ENCODE measurements at places on chromosomes 5 and 9.

- DNase-seq, result no peak
Observed at GRCh38 chr5:118301696-118302095, 686.7 kb downstream of the DTWD2 start.

DNA sequence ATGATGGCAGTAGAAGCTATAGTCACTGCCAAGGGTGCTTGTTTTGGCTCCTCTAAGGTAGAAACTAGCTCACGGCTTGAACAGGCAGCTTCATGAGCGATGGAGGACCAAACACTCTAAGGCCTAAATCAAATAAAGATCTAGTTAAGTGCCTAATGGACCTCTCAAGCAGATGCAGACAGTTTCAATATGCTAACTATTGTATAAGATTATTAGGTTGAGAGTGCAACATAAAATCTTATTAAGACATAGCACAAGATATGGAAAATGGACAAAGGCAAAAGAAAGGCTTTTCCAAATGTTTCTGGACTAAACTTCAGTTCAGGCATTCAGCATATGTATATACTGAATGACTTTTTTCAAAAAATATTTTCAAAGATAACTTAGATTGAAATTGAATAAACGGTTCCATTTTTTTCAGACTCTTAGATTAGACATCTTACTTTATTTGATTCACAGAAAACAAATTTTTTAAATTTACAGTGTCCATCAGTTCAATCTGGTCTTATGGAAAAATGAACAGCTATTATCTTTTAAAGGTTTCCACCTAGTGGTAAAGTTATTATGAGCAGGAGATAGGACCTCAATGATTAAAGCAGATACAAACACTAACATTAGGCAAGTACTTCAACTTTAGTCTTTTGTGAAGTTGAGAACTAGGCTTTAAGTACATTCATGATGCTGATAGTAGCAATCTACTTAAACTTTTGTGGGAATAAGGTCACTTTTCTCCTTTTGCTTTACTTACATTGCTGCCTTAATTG lies 1167.7 kb downstream of the MAT2B start:
- peak; percentile 17 for DNase-seq

- no peak for DNase-seq
Observed at GRCh38 chr5:94810281-94810680, 191.8 kb downstream of the SLF1 start.

DNA sequence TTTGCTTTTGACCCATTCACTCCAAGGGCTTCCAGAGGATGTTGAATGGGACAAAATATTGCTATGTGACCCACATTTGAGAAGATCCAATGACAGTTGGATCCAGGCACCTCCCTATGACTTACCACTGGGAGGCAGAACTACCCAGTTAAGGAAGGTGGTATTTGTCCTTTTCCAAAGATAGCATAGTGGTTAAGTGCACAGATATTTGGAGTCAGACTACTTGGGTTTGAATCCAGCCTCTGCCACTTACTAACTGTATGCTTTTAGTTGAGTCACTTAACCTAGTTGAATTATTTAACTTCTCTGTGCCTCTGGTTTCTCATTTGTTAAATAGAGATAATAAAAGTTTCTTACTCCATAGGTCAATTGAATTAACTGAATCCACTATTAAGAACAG lies 74.5 kb upstream of the PALM2AKAP2 start:
- DNase-seq, result peak; percentile 30

- DNase-seq, result no peak
Observed at GRCh38 chr9:14207352-14207995, 106.5 kb downstream of the NFIB start.

DNA sequence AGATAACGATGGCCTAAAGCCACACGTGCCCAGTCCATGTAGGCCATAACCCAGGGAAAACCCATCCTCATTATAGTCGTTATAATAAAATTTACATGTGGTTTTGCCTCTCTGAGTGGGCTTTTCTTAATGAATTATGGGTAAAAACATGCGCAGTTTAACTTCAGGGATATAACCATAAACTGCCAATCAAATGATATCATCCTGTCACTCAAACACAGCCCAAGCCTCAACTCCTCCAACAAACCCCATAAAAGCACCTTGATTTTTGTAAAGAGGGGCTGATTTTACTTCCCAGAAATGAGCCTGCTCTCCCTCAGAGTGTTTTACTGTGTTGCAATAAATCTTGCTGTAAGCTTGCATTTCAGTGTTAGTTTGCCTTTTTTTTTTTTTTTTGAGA lies 15.8 kb upstream of the SETX start:
- no peak for DNase-seq

DNA sequence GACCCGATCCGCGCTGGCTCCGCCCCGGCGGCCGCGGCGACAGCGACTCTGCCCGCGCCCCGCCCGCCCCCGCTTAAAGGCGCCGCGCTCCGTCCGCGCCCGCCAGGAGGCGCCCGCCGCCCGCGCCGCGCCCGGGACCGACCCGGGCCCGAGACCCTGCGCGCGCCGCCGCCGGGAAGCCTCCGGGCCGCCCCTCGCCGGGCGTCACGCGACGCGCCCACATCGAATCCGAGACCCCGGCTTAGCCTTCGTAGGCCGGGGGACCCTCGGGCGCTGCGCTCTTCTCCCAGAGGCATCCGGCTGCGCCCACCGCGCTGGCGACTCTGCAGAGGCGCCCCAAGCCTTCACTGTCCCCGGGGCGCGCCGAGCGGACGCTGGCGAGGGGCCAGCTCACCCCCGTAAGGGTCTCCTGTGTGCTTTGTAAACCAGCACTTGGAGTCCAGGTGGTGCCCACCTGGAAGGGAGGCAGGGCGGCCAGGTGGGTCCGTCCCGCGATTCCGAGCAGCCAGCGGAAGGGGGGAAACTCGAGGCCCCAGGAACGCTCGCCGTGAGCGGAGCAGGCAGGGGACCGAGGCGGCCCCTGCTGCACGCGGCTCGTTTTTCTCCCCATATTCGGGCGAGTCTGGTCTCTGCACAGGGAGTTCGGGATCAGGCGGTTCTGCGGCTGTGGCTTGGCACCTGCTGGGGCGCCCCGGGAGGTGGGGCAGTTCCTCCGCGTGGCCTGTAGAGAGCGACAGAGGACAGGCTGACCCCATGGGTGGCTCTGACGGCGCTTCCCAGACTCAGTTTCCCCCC lies 423 bp upstream of the ABCA2 start:
- no peak for DNase-seq

DNA sequence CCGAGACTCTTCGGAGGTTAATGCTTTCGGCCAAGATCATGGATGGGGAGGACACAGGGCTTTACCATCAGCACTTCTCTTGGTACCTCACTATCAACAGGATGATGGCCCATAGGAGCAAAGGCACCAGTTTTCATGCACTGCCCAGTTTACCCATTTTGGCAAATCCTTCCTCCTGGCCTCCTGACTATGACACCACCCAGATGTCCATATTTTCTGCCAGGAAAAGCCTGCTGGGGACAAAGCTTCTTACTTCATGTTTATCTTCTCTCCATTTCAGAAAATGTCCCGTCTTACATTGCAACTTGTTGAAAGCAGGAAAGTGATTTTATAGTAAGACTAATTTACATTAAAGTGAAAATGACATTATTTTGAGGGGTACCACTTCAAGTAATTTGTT lies 61.4 kb upstream of the GAS1 start:
- no peak for DNase-seq

DNA sequence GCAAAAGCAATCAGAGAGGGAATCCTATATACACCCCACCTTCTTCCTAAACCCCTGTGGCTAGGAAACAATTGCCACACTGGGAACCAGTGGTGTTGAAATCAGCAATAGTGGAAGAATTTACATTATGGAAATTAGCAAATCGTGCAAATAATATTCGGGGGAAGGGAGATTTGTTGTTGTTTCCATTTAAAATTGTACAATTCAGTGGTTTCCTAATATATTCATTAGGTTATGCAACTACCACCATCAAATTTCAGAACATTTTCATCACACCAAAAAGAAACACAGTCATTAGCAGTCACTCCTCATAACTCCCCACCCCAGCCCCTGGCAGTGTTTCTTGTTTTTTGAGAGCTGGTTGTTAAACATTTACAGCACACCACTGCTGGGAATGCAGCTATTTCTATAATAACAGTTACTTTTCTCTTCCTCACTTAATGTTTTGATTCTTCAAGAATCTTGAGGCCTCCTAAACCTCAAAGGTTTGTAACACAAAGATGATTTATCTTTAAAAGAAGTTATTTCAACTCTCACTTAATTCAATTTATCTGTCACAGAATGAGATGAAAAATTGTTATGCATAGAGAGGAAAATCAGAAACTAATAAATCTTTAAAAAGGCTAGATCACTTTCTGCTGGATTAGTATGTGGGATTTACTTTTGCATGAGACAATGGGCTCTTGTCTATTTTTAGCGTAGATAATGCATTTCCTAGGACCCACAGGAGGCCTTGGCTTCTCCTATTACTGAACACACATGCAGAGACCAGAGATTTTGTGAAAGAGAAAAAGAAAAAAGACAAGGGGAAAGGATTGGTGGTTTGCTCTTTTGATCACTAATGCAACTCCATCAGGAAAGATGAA lies 91.8 kb upstream of the DAPK1 start:
- peak; percentile 56 for DNase-seq

- DNase-seq, result no peak
Observed at GRCh38 chr5:126443374-126443851, 20.2 kb downstream of the GRAMD2B start.

- peak; percentile 19 for DNase-seq
Observed at GRCh38 chr9:94018628-94019027, 63.5 kb upstream of the BARX1 start.

- DNase-seq, result peak; percentile 36
Observed at GRCh38 chr5:102223542-102224477, 72.3 kb downstream of the SLCO4C1 start.

- no peak for DNase-seq
Observed at GRCh38 chr5:122350496-122350895, 38.5 kb downstream of the SNCAIP start.

- DNase-seq, result no peak
Observed at GRCh38 chr9:123828449-123828848, 101.5 kb downstream of the DENND1A start.

GRCh38 chr9:93112864-93113389 lies 16.9 kb downstream of the CARD19 start:
- no peak for DNase-seq

DNA sequence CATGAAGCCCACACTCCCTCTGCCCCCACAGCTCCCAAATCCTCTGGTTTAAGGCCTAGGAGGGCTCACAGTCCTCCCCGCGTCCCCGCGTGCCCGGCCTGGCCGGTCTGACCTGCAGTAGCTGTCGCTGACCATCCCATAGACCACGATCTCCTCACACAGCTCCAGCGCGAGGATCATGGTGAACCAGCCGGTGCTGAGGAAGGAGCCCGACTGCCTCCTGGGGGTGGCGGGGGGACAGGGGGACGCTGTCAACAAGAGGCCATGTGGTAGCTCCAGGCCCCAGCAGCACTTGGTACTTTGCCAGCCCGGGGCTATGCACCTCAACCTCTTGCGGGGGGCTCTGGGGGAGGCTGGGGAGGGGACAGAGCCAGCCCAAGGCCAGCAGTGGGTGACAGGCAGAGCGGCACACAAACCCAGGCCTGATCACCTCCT lies 7.0 kb downstream of the ST6GALNAC4 start:
- DNase-seq, result no peak

DNA sequence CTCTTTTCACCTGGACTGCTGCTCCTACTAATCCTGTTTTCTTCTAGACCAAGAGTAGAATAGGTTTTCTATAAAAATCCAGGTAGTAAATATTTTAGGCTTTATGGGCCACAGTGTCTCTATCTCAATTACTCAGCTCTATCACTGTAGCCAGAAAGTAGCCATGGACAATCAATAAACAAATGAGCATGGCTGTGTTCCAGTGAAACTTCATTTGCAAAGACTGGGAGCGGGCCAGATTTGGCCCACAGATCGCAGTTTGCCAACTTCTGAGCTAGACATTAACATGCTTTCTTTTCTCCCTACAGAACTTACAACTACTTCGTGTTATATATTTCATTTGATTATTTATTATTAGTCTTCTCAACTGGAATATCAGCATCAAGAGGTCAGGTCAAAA lies 30.2 kb downstream of the BRINP1 start:
- DNase-seq, result no peak

DNA sequence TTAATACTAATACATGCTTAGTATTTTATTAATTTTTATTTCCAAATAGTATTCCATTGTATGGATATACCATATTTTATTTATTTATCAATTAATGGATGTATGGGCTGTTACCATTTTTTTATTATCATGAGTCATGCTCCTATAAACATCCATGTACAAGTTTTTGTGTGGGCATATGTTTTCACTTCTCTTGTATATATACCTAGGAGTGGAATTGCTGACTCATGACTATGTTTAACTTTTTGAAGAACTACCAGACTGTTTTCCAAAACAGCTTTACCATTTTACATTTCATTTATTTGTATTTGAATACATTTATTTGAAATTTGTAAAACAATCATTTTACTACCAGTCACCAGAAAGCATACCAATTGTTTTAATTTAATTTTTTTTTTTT lies 14.1 kb upstream of the LRRC19 start:
- DNase-seq, result no peak

- no peak for DNase-seq
Observed at GRCh38 chr5:168073991-168074800, 217.2 kb upstream of the WWC1 start.

DNA sequence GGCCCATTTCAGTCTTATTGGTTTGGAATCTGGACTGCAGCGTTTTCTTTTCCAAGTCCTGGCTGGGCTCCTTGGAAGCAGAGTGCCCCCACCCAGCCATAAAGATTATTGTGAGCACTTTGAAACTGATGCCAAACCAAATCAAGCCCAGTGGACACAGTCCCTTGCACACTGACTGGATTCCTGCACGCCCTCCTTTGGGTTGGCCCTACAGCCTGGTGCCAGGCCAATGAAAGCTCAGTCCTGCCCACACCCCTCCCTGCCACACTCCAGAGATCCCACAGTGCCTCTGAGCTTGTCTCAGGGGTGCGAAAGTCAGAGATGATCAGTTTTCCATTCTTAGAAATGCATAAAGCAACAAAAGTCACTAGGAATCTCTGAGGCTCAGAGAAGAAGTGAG lies 181.9 kb downstream of the CETN3 start:
- DNase-seq, result peak; percentile 41

GRCh38 chr9:30943446-30944224 lies 1440.8 kb upstream of the ACO1 start:
- no peak for DNase-seq

- DNase-seq, result no peak
Observed at GRCh38 chr9:3569529-3569928, 43.7 kb upstream of the RFX3 start.

DNA sequence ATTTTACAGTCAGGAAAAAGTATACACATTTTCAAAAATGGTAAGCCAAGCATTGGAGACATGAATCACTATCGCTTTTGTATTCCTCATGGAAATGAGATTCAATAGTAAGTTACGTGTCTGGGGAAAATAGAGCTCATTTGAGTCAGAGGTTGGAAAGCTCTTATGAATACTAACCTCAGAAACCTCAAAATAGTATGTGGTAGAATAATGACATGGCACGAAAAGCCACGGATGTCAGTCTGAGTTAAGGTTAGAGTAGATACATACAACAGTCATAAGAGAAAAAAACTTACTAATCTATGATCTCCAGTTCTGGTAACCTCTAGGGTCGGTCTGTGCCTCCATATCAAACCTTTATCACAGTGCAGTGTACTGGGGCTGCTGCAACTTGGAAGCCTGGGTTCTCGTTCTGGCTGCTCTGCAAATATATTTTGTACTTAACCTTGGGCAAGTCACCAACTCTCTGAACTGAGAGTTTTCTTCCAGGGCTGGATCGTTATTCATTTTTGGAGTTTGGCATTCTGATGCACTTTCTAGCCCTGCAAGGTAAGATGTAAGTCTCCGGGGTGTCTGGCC lies 31.8 kb downstream of the MAP1B start:
- peak; percentile 34 for DNase-seq

GRCh38 chr9:137136881-137137607 lies 1.9 kb upstream of the GRIN1 start:
- no peak for DNase-seq

Measured in kidney glomerular epithelial cell (primary cell).